Left renal cortex interstitium (tissue), 4 donors: ENCODE measurements at places on chromosomes 5 and 9. TPM values are rescaled to one million over a fixed set of nuclear protein-coding genes. Genes with fewer than 3 reads are reported as not detected.

GRCh38 chr5:6586647-6587042, 46.2 kb downstream of the NSUN2 start:
- no peak for DNase-seq

GRCh38 chr5:149437391-149438040, 58.4 kb upstream of the IL17B start:
- no peak for DNase-seq

DNA sequence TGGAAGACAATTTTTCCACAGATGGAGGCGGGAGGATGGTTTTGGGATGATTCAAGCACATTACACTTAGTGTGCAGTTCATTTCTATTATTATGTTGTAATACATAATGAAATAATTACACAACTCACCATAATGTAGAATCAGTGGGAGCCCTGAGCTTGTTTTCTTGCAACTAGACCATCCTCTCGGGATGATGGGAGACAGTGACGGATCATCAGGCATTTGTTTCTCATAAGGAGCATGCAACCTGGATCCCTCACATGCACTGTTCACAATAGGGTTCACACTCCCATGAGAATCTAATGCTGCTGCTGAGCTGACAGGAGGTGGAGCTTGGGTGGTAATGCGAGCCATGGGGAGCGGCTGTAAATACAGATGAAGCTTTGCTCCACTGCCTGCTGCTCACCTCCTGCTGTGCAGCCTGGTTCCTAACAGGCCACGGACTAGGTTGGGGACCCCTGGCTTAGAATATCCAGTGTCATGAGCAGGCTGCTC, 1.6 kb downstream of the STKLD1 start:
- no peak for DNase-seq

GRCh38 chr5:8826508-8826907, 719.4 kb downstream of the SEMA5A start:
- no peak for DNase-seq

DNA sequence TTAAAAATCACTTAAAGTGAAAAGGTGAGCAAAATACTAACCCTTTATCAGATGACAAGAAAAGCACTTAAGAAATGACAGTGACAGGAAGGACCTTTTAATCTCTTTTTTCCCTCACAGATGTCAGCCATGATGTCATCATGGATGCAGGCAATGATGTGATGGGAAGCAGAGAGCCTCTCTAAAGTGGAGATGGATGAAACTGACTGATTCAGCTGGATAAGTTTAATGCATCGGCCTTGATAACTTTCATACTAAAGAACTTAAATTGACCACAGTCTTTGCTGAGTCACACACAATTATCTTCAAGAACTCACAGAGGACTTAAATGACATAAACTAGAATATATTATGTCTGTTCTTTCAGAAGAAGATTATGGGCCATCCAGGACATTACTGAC, 153.2 kb upstream of the FGF10 start:
- DNase-seq, result no peak

The FXN gene
- 19.7 TPM for polyA plus RNA-seq

DNA sequence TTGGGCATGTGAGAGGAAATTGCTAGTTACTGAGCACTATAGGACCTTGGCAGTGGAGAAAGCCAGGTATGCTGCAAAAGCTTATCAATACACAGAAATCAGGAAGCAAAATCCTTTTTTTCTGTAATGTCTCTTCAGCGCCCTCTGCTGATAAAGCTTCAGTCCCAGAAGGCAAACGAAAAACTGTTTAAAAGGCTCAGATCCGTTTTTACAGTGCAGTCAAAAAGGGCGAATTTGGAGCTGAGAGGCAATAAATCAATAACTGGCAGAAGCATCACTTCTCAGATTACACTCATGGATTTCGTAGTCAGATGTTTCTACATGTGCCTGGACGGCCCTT, 1.1 kb upstream of the MAN2A1 start:
- no peak for DNase-seq

DNA sequence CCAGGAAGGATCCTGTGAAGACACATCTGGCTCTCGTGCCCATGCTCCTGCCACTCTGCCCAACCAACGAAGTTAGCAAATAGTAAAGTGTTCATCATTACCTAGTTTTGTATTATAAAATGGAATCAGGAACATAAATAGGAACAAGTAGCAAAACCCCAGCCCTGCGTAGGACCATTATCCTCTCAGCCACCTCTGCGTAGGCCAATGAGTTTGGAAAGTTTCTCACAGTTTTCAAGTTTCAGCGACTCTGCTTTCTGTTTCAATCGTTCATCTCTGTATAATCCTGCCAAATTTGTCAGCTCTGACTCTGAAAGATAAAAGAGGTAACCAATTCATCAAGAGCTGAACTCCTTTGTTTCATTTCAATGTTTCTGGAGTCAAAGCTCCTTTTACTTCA, 10.1 kb upstream of the SPATA24 start:
- no peak for DNase-seq

- DNase-seq, result no peak
Observed at GRCh38 chr5:157270771-157271170, 4.8 kb downstream of the CYFIP2 start.

GRCh38 chr5:59037941-59038797, 455.3 kb downstream of the RAB3C start:
- no peak for DNase-seq

- DNase-seq, result no peak
Observed at GRCh38 chr9:14317667-14318320, 3.9 kb upstream of the NFIB start.

- no peak for DNase-seq
Observed at GRCh38 chr9:87609486-87609885, 111.8 kb downstream of the DAPK1 start.

The CDH18 gene
- 1.2 TPM for polyA plus RNA-seq

The WDR5 gene
- 42.1 TPM for polyA plus RNA-seq

GRCh38 chr9:34254141-34254913, 74.7 kb downstream of the KIF24 start:
- DNase-seq, result no peak

- no peak for DNase-seq
Observed at GRCh38 chr9:121658166-121658565, 6.7 kb downstream of the DAB2IP start.

The IL31RA gene
- 0.06 TPM for polyA plus RNA-seq

GRCh38 chr5:172524573-172525021, 70.3 kb upstream of the SH3PXD2B start:
- no peak for DNase-seq

The INSL4 gene
- polyA plus RNA-seq, result not detected

GRCh38 chr5:56607074-56607473, 208.3 kb upstream of the MAP3K1 start:
- DNase-seq, result no peak

The PKD2L2 gene
- 0.46 TPM for polyA plus RNA-seq

DNA sequence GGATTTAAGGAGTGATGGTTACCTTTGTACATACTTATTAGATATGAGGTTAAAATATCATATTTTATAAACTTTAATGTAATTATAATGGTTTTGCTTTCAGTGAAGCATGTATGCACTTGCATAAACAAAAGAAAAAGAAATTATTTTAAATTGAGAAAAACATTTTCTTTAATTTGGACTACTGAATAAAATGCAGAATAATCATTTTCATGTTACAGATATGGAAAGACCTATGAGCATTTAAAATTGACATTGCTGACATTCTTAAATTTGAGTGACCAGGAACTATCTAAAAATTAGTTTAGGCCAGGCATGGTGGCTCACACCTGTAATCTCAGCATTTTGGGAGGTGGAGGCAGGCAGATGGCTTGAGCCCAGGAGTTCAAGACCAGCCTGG, 49.2 kb downstream of the LIX1 start:
- no peak for DNase-seq

The C5orf52 gene
- not detected for polyA plus RNA-seq

The BHMT2 gene
- polyA plus RNA-seq, result 22.3 TPM

- no peak for DNase-seq
Observed at GRCh38 chr5:1735320-1735970, 64.2 kb downstream of the MRPL36 start.

The SLC1A3 gene
- 3.1 TPM for polyA plus RNA-seq

- no peak for DNase-seq
Observed at GRCh38 chr9:126724226-126724625, 80.6 kb upstream of the ZBTB43 start.

DNA sequence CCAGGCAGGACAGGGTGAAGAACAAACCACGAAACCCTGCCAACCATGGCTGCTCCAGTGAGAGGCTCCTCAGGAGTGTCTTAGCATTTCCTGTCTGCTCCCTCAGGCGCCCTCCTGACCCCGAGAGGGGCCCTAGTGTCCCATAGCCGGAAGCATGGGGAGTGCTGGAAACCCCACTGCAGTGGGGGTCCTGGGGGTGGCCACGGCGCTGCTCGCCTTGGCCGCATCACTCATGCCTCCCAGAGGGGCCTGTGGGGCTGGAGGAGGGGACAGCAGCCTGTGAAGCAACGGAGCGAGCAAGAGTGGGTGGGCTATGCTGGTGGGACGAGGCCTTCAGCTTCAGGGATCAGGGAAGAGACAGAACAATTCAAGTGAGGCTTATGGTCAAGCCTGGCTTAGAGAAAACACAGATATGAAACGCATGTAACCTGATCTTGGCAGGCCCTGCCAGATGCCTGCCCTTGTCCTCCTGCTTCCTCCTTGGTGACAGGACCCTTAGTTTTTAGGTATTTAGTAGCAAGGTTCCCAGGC, 219.1 kb downstream of the FANCC start:
- no peak for DNase-seq

The TRPM3 gene
- 17.6 TPM for polyA plus RNA-seq

DNA sequence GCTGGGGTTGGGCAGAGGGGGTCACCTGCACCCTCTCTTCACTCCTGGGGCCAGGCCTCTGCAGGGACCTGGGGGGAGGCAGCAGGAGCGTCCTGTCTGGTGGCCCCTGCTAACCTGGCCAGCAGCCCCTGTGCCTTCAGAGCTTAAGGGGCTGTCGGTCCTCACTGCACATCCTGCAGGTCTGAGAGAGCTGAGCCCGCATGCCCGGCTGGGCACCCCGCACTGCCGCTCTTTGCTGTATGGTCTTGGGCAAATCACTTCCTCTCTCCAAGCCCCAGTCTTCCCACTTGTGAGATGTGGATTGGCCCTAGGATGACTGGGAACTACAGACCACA, 7.9 kb downstream of the FLT4 start:
- no peak for DNase-seq

GRCh38 chr9:68851657-68852056, 146.6 kb downstream of the PIP5K1B start:
- no peak for DNase-seq

DNA sequence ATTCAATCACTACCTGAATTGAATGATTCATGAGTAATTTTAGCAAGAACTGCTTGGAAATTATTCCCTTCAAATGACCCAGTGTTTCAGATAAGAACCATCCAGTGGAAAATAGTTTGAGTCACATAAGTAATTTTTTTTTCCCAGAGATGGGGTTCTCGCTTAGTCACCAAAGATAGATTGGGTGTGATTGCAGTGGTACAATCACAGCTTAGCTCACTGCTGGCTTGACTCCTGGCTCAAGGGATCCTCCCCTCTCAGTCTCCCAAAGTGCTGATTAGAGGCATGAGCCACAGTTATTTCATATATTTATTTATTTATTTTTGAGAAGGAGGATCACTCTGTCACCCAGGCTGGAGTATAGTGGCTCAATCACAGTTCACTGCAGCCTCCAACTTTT, 574.5 kb upstream of the ARRDC3 start:
- no peak for DNase-seq

The CCDC192 gene
- 0.89 TPM for polyA plus RNA-seq

The ORM2 gene
- polyA plus RNA-seq, result not detected

The IL7R gene
- polyA plus RNA-seq, result 1.5 TPM

GRCh38 chr9:112012026-112012902, 115.7 kb downstream of the UGCG start:
- no peak for DNase-seq

- DNase-seq, result no peak
Observed at GRCh38 chr9:119905724-119906123, 536.5 kb upstream of the BRINP1 start.

GRCh38 chr9:37840560-37841194, 40.1 kb downstream of the DCAF10 start:
- no peak for DNase-seq

- no peak for DNase-seq
Observed at GRCh38 chr5:17317473-17317872, 100.0 kb downstream of the BASP1 start.

The ROPN1L gene
- polyA plus RNA-seq, result 0.62 TPM

DNA sequence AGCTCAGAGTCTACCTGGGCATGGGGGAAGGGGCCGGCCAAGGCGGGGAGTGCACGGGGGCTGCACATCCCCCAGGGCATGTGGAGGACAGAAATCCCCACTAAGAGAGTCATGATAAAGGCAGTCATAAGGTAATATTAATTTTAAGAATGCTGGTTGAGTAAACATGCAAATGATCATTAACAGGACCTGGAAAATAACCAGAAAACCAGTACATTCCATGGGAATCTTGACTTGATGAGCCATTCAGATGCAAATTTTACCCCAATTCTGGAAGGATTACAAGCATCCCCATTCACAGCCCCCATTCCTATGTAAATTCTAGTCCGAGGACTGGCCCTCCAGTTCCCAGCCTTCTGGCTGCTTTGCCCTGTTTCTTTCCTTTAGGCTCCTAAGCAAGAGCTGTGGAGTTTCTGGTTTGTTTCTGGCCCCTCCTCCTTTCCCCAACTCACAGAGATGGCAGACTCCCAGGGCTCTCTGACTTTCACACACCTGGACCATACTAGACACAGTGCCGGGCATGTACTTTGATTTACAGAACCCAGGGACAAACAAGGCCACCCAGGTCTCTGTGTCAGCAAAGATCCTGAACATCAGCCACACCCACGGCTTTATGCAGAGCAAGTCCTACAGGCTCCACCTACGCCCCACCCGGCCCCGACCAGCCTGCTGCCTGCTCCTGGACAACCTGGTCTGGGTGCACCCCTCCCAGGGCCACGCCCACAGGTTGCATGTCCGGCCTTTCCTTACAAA, 62.7 kb downstream of the SEMA4D start:
- DNase-seq, result no peak

GRCh38 chr5:100595152-100595811, 60.1 kb downstream of the FAM174A start:
- no peak for DNase-seq

DNA sequence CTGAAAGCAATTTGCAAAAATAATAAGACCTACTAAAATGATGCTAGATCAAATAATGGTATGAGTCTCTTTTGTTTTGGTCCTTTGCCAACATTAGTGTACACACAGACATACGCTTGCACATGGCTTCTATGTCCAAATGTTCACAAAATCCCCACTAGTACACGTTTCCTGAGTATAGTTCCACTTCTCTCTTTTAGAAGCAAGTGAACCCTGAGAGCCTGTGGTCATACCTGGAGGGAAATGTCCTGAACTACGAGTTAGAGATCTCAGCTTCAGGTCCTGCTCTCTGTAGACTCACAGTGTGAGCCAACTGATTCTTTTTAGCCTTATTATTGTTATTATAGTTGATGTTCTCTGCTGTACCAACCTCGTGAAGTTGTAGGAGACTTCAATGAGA, 47.3 kb upstream of the ACTBL2 start:
- no peak for DNase-seq

- no peak for DNase-seq
Observed at GRCh38 chr9:113623851-113624485, 160.4 kb downstream of the RGS3 start.

The ANXA2R gene
- polyA plus RNA-seq, result 1.3 TPM

DNA sequence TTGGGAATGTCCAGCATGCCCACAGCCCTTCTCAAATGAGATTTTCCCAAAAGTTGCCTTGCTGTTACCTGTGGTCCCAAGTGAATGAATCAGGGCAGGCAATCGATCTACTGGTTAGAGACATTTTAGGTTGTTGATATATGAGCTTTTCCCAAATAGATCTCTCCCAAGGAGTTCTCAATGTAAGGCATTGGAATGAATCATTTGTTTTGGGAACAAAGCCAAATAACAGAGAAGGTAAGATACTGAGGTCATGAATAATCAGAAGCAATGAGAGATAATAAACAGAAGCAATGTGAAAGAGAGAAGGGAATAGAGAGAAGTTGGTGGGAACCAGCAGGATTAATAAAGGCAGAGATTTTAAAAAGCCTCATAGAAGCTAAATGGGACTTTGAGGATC, 93.6 kb upstream of the FER start:
- DNase-seq, result no peak

The FBLL1 gene
- polyA plus RNA-seq, result 0.65 TPM
